Right lobe of liver (tissue), 6 donors: ENCODE measurements at places on chromosomes 13 and 19.
A peak's percentile ranks its signal among the peaks of the same experiment; 100 is the strongest.

- DNase-seq, result no peak
Measured at GRCh38 chr13:53054569-53054968, 26.0 kb downstream of the OLFM4 start.

- DNase-seq, result peak; percentile 79
Measured at GRCh38 chr19:11530432-11530831, 1.5 kb upstream of the ECSIT start.

- DNase-seq, result no peak
Measured at GRCh38 chr19:30317403-30317802, 54.8 kb upstream of the ZNF536 start.

DNA sequence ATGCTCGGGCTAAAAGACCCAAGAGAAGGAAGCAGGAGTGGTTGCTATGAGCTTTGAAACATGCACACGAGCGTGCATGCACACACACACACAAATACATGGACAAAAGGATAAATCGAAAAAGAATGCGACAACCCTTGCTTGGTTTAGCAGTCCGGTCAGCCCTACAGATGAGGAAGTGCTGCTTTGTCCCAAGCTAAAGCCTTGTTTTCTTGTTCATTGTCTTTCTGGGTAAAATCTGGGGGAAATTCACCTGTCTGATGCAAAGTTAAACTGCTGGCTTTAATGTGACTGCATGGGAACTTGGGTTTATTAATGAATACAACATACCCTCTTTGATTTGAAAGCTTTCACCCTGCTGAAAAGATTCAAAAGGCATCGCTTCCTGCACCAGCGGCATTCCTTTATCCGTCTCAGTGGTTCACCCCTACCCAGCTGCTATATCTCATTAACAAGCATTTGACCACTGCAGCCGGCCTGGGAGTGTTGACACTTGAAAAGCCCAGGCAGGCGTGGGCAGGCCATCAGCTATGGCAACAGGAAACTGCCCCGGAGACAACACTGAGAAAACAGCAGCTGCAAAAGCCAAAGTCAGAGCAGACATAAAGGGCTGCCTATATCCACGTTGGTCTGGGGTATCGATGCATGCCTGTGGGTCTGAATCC is 301.7 kb downstream of the NDFIP2 start:
- DNase-seq, result no peak

- no peak for DNase-seq
Measured at GRCh38 chr19:8831832-8832131, 322 bp downstream of the ZNF558 start.

GRCh38 chr13:114166381-114167131 is 12.5 kb upstream of the CFAP97D2 start:
- no peak for DNase-seq

- DNase-seq, result no peak
Measured at GRCh38 chr13:97018029-97018819, 23.9 kb upstream of the OXGR1 start.

DNA sequence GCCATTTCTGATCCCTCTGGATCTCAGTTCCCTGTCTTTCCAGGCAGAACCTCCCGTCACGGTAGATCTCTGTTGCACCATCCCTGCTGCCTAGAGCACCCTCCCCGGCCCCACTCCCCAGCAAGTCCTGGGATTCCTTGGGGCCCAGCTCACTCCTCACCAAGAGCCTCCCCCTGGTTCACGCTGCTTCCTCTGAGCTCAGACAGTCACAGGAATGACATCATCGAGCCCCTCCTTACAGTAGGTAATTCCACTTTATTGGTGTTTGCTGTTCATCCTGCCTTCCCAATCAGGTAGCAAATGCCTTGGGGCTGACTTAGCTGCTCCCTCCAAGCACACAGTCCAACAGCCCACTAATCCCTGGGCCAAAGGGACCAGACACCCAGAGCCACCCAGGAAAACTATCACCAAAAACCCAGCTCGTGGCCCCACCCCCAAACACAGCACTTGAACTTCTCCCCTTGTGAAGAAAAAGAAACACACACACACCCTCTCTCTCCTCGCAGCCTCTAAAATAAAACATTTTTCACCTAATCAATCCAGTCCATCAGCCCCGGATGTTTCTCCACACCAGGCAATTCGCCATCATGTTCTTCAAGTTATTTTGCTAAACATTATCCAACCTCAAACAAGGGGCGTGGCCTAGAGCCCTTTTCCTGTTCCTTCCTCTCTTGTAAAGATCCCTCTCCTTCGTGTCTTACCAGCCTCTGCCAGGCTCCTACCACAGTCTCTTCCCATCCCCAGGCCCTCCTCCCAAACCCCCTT is 2.5 kb downstream of the NAPA start:
- no peak for DNase-seq

- DNase-seq, result no peak
Measured at GRCh38 chr19:38781058-38781457, 7.7 kb upstream of the LGALS7 start.

DNA sequence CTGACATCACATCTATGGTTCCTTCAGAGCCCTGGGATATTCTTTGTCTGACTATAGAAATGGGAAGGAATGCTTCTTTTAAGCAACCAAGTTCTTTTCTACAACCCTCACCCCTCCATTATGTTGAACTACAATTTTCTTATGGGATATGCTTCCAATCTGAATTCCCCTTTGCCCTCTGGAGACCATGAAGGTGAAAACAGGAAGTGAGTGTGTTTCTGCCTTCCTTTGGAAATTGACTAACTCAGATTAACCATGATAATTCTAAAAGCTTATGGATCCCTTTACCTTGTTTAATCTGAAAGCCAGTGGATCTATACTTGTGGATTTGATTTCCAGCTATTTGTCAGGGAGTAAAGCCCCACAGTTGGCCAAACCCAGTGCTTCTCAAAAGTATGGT is 90.8 kb upstream of the SERTM1 start:
- DNase-seq, result no peak

DNA sequence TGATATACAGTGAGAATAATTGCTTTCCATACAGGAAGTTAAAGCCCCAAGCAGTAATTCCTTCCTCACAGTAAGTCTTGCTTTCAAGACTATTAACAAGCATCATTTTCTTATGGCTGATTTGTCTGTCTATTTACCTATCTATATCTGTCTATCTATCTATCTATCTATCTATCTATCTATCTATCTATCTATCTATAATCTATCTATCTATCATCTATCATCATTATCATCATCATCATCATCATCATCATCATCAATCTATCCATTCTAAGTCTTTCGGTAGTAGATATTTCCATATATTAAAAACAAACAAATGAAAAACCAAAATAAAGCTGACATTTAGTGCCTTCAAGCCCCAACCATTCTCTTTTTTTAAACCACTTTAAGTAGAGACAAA is 224.4 kb upstream of the RXFP2 start:
- DNase-seq, result no peak

GRCh38 chr13:66624302-66624701 is 605.8 kb downstream of the PCDH9 start:
- DNase-seq, result no peak

DNA sequence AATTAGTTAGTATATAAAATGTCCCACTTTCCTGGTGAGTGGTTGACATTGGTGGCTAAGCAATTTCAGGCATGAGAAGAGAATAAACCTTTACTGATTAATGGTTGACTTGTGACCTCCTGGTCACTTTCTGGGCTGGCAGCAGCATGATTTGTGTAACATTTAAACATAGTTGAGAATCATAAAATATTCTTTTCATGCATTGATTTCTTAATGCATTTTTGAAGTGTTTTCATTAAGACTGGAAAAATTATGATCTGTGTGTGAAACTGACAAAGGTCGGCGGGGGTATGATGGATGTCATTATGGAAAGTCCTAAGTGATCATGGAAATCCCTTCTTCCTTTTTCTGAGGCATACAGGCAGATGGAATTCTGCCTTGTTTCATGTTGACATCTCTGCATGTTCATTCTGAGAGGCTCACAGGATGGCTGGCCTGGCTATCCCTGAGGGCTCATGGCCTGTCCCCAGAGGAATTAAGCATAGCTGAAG is 98.7 kb upstream of the RNF113B start:
- DNase-seq, result no peak

DNA sequence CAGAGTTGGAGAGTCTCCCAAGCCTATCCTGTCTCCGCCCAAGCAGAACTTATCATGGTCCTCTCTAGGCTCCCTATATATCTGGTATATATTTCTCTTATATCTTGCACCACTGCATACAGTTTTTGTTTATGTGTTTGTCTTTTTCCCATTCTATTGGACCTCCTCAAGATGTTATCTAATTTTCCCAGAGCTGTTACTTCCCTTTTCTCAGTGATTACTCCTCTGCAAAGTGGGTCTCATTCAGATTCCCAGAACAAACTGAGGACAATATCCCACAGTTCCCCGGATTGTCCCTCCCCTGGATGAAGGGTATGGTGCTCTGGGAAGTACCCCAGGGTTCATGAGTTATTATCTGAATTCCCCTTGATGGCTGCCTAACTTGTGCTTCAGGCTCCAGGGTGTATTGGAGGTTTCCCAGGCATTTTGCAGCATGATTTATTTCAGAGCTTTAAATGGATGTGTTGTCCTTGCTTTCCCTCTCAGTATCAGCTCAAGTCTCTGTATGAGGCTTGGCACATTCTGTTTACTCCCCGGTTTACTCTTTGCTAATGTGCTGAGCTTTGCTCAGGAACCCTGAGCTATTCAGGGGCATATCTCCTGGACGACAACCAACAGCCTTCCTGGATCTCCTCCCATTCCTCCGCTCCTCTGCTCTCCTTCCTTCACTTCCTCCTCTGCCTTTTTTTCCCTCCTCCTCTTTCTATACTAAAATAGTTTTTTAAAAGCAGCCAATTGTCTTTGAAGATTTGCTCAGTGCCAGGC is 329.3 kb downstream of the SPRY2 start:
- DNase-seq, result no peak

DNA sequence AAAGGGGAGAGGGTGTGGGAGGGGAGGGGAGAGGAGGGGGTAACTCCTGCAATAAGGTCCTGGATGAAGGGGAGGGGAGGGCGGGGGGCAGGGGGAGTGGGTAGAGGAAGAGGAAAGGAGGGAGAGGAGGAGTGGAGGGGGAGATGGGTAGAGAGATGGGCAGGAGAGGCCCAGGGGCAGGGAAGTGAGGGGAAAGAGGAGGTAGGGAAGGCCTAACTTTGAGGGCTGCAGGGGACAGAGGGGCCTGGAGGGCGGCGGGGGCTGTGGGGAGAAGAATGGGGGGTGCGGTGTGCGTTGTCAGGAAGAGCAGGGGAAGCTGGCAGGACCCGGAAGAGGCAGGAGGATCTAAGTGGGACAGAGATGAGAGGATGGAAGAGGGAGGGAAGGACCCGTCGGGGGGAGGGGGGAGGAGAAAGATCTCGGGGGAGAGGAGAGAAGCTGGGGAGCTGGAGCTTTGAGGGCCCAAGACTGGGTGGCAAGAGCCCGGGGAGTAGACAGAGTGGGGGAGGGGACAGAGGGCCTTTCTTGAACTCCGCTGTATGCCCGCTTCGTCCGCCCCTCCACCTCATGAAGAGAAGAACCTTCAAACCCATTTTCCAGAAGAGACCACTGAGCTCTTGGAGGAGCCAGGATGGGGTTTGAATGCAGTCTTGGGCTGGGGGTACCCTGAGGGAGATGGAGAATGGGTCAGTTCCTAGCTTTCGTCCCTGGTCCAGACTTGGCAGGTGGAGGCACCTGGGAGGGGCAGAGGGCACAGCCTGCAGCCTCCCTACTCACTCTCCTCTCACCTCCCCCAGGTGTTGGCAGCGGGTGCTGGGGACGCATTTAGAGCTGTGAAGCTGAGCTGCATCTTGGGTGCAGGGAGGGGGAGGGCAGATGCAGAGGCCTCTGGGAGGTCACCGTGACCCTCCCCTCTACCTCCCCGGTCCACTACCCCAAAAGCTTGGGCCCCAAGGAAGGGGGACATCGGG is 778 bp upstream of the LRRC4B start:
- DNase-seq, result no peak
